Activated T-helper 2 cell treated with anti-CD3 and anti-CD28 coated beads, Interferon-gamma antibody, Interleukin-2, Interleukin-4, amounts not matched to agents 10 μg/mL and 5 μg/mL and 100 μg/mL, durations not matched to agents 14 hours and 24 hours and 36 hours (primary cell): ENCODE measurements at places on chromosomes 1 and 21. TPM values are rescaled to one million over a fixed set of nuclear protein-coding genes. Genes with fewer than 3 reads are reported as not detected.

C1orf94 gene
- total RNA-seq, result not detected in 2 replicates

PTPRC gene
- 321 and 333 TPM in 2 replicates for total RNA-seq

FCRL3 gene
- total RNA-seq, result 0.16 TPM in 1 of 2 replicates, not detected in the other

TDRD5 gene
- not detected in 2 replicates for total RNA-seq

CACNA1S gene
- total RNA-seq, result not detected in 2 replicates

RIPPLY3 gene
- total RNA-seq, result 0.21 TPM in 1 of 2 replicates, not detected in the other

CAMTA1 gene
- total RNA-seq, result 62.9 and 69.0 TPM in 2 replicates

DMBX1 gene
- not detected in 2 replicates for total RNA-seq

AXDND1 gene
- 0.62 TPM in 1 of 2 replicates, not detected in the other for total RNA-seq

ARHGEF16 gene
- not detected in 2 replicates for total RNA-seq

SH2D2A gene
- 453 and 474 TPM in 2 replicates for total RNA-seq

LCE1A gene
- total RNA-seq, result not detected in 2 replicates

TMPRSS3 gene
- total RNA-seq, result 81.0 and 88.1 TPM in 2 replicates

HSPG2 gene
- 3.9 and 4.1 TPM in 2 replicates for total RNA-seq

PRDM16 gene
- not detected in 2 replicates for total RNA-seq

LY9 gene
- 0.28 and 0.34 TPM in 2 replicates for total RNA-seq

MTARC1 gene
- not detected in 2 replicates for total RNA-seq

TEDDM1 gene
- not detected in 2 replicates for total RNA-seq

SDHC gene
- total RNA-seq, result 186 and 190 TPM in 2 replicates

MX2 gene
- total RNA-seq, result 5.3 and 6.1 TPM in 2 replicates

PDE9A gene
- 16.6 and 17.5 TPM in 2 replicates for total RNA-seq

ATP6V1G3 gene
- not detected in 2 replicates for total RNA-seq
